Neural progenitor cell (in vitro differentiated cells): ENCODE measurements at places on chromosomes 2 and 18.

- H3K27ac ChIP-seq, result no peak overlapping the region
- H3K4me3 ChIP-seq, result no peak overlapping the region
- DNase-seq, result no peak
- no peaks in the 10 kb centered on the region for H3K36me3 ChIP-seq
- H3K4me1 ChIP-seq, result no peaks in the 10 kb centered on the region
- no peaks in the 10 kb centered on the region for H3K27me3 ChIP-seq
These were observed 19.1 kb downstream of the EPB41L3 start for GRCh38 chr18:5524660-5525059.

GRCh38 chr2:38497670-38498037, 105.1 kb downstream of the HNRNPLL start:
- DNase-seq, result no peak
- no peak overlapping the region for H3K4me3 ChIP-seq
- H3K36me3 ChIP-seq, result no peaks in the 10 kb centered on the region
- H3K4me1 ChIP-seq, result peaks cover 5% of the 10 kb centered on the region
- H3K27ac ChIP-seq, result no peak overlapping the region

GRCh38 chr18:980586-980985, 75.9 kb downstream of the ADCYAP1 start:
- no peak overlapping the region for H3K4me3 ChIP-seq
- no peaks in the 10 kb centered on the region for H3K27me3 ChIP-seq
- no peak overlapping the region for H3K27ac ChIP-seq
- peaks cover 18% of the 10 kb centered on the region for H3K4me1 ChIP-seq
- no peak for DNase-seq

GRCh38 chr2:145771525-145771924, 1251.6 kb upstream of the ZEB2 start:
- H3K4me3 ChIP-seq, result no peak overlapping the region
- no peaks in the 10 kb centered on the region for H3K4me1 ChIP-seq
- H3K36me3 ChIP-seq, result no peaks in the 10 kb centered on the region
- no peaks in the 10 kb centered on the region for H3K27me3 ChIP-seq
- no peak for DNase-seq

- no peak for DNase-seq
- H3K27ac ChIP-seq, result no peak overlapping the region
- H3K4me1 ChIP-seq, result no peaks in the 10 kb centered on the region
- no peaks in the 10 kb centered on the region for H3K36me3 ChIP-seq
- H3K4me3 ChIP-seq, result no peak overlapping the region
These were observed 33.1 kb downstream of the GPC1 start for GRCh38 chr2:240468303-240469238.

DNA sequence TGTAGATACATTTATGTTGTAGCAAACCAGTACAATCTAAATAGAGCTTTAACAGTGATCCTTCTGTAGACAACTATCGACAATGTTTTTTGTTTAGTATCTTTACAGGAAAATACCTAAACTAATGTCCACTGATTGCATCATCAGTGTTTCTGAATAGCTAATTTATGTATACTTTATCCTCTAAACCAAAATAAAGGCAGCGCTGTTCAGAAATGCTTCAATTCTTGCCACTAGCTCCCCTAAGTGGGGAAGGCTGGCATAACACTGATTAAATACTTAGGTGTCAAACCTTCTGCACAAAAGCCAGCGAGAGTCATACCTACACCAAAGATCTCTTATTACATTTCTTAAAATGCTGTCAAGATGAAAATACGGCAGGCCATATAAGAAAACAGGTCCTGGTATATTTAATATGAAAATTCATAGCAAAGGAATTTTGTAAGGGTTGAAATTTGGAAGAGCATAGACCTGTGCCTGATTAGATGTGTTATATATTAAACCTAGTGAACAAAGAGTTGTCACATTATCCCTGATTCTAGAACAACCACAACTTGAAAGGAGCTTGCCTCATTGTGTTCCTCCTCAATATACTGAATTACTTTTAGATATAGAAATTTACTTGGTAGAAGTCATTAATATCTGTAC, 1693.4 kb upstream of the SLC39A10 start:
- peak; percentile 48 for DNase-seq
- no peaks in the 10 kb centered on the region for H3K27me3 ChIP-seq
- H3K4me3 ChIP-seq, result no peak overlapping the region

GRCh38 chr2:30134582-30134981, 12.2 kb upstream of the YPEL5 start:
- DNase-seq, result no peak
- no peaks in the 10 kb centered on the region for H3K36me3 ChIP-seq
- no peaks in the 10 kb centered on the region for H3K27me3 ChIP-seq
- no peak overlapping the region for H3K27ac ChIP-seq

DNA sequence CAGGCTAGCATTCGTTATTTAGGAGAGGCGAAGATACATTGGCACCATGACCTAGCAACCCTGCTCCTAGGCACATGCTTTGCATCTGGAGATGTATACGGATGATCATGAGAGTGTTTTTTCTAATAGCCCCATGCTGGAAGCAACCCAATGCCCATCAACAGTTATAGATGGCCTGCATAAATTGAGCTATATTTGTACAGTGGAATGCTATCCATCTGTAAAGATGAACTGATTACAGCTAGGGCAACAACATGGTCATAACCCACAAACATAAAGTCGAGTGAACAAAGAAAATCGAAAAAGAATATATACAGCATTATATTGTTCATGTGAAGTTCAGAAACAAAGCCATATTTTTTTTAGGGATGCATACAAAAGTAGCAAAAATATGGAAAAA, 20.6 kb upstream of the CHRNA1 start:
- peaks cover 24% of the 10 kb centered on the region for H3K4me1 ChIP-seq
- H3K27me3 ChIP-seq, result no peaks in the 10 kb centered on the region

- H3K27ac ChIP-seq, result no peak overlapping the region
- H3K4me3 ChIP-seq, result no peak overlapping the region
- no peak for DNase-seq
- no peaks in the 10 kb centered on the region for H3K27me3 ChIP-seq
These were observed 141.6 kb upstream of the RIOK3 start for GRCh38 chr18:23311351-23312121.

DNA sequence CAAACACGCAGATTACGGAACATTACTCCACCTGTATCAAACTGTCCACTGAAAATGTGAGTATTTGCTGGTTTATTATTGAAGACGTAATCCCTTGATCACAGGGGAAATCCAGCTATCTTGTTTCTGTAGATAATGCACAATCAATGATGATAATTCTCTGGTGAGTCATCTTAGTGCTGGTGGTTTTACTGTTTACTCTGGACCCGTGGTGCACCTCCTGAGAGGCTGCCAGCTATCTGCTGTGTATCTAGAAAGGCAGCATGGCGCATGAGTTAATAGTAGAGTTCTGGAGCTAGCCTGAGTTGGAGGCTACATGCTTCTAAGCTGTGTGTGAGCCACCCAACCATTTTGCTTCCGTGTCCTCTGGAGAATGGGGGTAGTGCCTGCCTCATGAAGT, 6.5 kb downstream of the NCAPH start:
- peaks cover 4% of the 10 kb centered on the region for H3K36me3 ChIP-seq
- no peak overlapping the region for H3K4me3 ChIP-seq
- no peak for DNase-seq
- H3K27me3 ChIP-seq, result no peaks in the 10 kb centered on the region

GRCh38 chr18:56709463-56709862, 58.3 kb downstream of the WDR7 start:
- H3K27ac ChIP-seq, result no peak overlapping the region
- no peak for DNase-seq
- H3K36me3 ChIP-seq, result no peaks in the 10 kb centered on the region
- no peaks in the 10 kb centered on the region for H3K4me1 ChIP-seq
- no peaks in the 10 kb centered on the region for H3K27me3 ChIP-seq

DNA sequence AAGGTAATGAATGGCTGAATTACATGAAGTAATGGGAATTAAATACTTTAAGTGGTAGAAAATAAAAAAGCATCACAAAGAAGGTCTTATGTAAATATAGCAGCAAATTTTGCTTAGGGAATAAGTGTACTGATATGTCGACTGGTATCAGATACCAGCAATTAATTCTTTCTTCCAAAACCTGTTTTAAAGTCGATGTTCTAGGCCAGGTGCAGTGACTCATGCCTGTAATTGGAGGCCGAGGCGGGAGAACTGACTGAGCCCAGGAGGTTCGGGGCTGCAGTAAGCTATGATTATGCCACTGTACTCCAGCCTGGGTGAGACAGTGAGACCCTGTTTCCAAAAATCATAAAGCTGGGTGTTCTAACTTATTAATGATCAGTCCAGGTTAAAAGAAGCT, 30.3 kb downstream of the SP3 start:
- DNase-seq, result no peak
- no peaks in the 10 kb centered on the region for H3K27me3 ChIP-seq
- peaks cover 5% of the 10 kb centered on the region for H3K4me1 ChIP-seq
- H3K27ac ChIP-seq, result no peak overlapping the region

DNA sequence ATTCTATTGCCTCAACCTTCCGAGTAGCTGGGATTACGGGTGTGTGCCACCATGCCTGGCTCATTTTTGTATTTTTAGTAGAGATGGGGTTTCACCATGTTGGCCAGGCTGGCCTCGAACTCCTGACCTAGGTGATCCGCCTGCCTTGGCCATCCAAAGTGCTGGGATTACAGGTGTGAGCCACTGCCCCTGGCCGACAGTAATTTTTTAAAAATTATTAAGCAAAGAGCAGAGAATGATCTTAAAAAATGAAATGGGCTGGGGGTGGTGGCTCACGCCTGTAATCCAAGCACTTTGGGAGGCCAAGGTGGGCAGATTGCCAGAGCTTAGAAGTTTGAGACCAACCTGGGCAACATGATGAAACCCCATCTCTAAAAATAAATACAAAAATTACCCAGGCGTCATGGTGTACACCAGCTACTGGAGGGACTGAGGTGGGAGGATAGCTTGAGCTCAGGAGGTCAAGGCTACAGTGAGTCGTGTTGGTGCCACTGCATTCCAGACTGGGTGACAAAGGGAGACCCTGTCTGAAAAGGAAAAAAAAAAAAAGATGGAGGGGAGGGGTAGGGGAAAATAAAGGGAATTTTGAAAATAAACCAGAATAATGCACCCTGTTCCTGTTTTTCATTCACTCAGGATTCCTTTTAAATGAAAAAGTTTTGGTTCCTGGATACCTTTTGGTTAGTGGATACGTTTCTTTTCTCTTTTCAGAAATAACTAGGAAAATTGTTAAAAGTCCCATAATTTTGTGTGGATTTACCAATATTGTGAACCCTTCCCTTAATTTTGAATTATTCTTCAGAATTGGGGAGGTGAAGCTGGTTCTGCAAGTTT, 33.9 kb downstream of the MAP4K4 start:
- H3K27ac ChIP-seq, result no peak overlapping the region
- peaks cover 17% of the 10 kb centered on the region for H3K4me1 ChIP-seq
- no peak overlapping the region for H3K4me3 ChIP-seq

- H3K36me3 ChIP-seq, result no peaks in the 10 kb centered on the region
- peaks cover 14% of the 10 kb centered on the region for H3K4me1 ChIP-seq
- H3K27me3 ChIP-seq, result no peaks in the 10 kb centered on the region
- H3K27ac ChIP-seq, result no peak overlapping the region
These were observed 76.6 kb upstream of the ARL5A start for GRCh38 chr2:151904807-151905206.

GRCh38 chr18:63924551-63924950, 16.8 kb downstream of the SERPINB10 start:
- no peak overlapping the region for H3K4me3 ChIP-seq
- H3K4me1 ChIP-seq, result no peaks in the 10 kb centered on the region
- H3K36me3 ChIP-seq, result no peaks in the 10 kb centered on the region
- H3K27me3 ChIP-seq, result no peaks in the 10 kb centered on the region

- DNase-seq, result no peak
- no peaks in the 10 kb centered on the region for H3K4me1 ChIP-seq
- H3K27ac ChIP-seq, result no peak overlapping the region
These were observed 95.3 kb downstream of the MREG start for GRCh38 chr2:215917953-215918620.

GRCh38 chr18:25896178-25896780, 194.1 kb downstream of the SS18 start:
- H3K36me3 ChIP-seq, result no peaks in the 10 kb centered on the region
- H3K27me3 ChIP-seq, result no peaks in the 10 kb centered on the region
- peak; percentile 70 for DNase-seq
- H3K27ac ChIP-seq, result no peak overlapping the region

- no peaks in the 10 kb centered on the region for H3K4me1 ChIP-seq
- no peaks in the 10 kb centered on the region for H3K27me3 ChIP-seq
- no peak overlapping the region for H3K27ac ChIP-seq
- no peak for DNase-seq
- H3K4me3 ChIP-seq, result no peak overlapping the region
These were observed 10.6 kb downstream of the DAW1 start for GRCh38 chr2:227881866-227882517.

GRCh38 chr2:201618744-201619662, 24.3 kb downstream of the TMEM237 start:
- H3K36me3 ChIP-seq, result peaks cover 7% of the 10 kb centered on the region
- H3K4me1 ChIP-seq, result no peaks in the 10 kb centered on the region
- DNase-seq, result no peak
- H3K27me3 ChIP-seq, result no peaks in the 10 kb centered on the region
- no peak overlapping the region for H3K27ac ChIP-seq

GRCh38 chr18:51196811-51197660, 445 bp downstream of the MEX3C start:
- DNase-seq, result peak; percentile 62
- H3K27ac ChIP-seq, result peak overlapping the region; percentile 88
- no peaks in the 10 kb centered on the region for H3K27me3 ChIP-seq
- H3K4me1 ChIP-seq, result peaks cover 29% of the 10 kb centered on the region
- H3K4me3 ChIP-seq, result peak overlapping the region; percentile 83
- no peaks in the 10 kb centered on the region for H3K36me3 ChIP-seq

DNA sequence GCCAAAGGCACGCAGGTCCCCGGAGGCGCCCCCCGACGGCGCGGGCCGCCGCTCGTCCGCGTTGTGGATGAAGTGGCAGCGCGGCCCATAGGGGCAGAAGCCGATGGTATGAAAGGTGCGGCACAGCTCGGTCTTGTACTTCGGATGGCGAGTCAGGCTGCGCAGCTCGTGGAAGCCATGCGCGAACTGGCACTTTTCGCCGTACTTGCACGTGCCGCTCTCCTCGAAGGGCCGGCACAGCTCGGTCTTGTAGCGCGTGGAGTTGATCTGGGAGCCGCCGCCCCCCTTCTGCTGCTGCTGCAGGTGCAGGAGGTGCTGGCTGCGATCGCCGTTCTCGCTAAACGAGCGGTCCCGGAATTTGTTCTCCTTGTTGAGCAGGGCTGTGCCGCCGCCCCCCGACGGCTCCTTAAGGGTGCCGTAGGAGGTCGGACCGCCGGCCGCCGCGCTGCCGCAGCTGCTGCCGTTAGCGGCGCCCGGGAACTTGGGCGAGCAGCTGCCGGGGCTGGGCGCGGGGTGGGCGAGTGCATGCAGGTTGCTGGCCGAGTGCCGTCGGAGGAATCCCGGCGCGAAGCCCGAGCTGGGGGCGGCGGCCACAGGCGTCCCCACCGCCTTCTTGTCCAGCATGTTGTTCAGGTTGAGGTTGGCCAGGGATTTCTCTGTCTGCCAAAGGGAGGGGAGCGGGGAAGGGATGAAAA, 1.2 kb downstream of the ZFP36L2 start:
- H3K36me3 ChIP-seq, result no peaks in the 10 kb centered on the region
- DNase-seq, result peak; percentile 74
- H3K27ac ChIP-seq, result peak overlapping the region; percentile 86
- no peaks in the 10 kb centered on the region for H3K27me3 ChIP-seq
- H3K4me3 ChIP-seq, result peak overlapping the region; percentile 83
- H3K4me1 ChIP-seq, result peaks cover 50% of the 10 kb centered on the region
